Activated CD8-positive, alpha-beta T cell treated with anti-CD3 and anti-CD28 coated beads for 36 hours (primary cell): ENCODE measurements at places on chromosomes 1 and 21.
A peak's percentile ranks its signal among the peaks of the same experiment; 100 is the strongest.

GRCh38 chr1:60388092-60388987 lies 314.8 kb upstream of the C1orf87 start:
- no peak for DNase-seq

DNA sequence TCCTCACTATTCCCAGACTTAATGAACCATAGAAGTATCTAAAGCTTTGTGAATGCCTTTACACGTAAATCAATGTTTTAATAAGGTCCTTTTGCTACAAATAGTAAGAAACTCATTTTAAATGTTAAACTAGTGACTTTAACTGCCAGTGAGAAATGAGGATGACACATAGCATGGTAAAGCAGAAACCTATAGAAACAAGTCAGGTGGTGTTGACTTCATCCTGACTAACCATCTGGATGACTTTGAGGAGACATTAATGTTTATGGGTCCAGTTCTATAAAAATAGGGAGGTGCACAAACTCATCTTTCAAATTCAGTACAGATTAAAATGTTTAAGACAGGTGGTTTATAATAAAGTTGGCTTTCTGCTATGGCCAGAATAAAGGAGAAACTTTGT lies 85.4 kb downstream of the COLGALT2 start:
- DNase-seq = no peak

GRCh38 chr1:33322870-33323585 lies 2.1 kb upstream of the A3GALT2 start:
- no peak for DNase-seq

- peak; percentile 53 for DNase-seq
Measured at GRCh38 chr21:46661211-46661625, 25.7 kb downstream of the PRMT2 start.

- DNase-seq = no peak
Measured at GRCh38 chr1:100710906-100711682, 8.4 kb upstream of the VCAM1 start.

DNA sequence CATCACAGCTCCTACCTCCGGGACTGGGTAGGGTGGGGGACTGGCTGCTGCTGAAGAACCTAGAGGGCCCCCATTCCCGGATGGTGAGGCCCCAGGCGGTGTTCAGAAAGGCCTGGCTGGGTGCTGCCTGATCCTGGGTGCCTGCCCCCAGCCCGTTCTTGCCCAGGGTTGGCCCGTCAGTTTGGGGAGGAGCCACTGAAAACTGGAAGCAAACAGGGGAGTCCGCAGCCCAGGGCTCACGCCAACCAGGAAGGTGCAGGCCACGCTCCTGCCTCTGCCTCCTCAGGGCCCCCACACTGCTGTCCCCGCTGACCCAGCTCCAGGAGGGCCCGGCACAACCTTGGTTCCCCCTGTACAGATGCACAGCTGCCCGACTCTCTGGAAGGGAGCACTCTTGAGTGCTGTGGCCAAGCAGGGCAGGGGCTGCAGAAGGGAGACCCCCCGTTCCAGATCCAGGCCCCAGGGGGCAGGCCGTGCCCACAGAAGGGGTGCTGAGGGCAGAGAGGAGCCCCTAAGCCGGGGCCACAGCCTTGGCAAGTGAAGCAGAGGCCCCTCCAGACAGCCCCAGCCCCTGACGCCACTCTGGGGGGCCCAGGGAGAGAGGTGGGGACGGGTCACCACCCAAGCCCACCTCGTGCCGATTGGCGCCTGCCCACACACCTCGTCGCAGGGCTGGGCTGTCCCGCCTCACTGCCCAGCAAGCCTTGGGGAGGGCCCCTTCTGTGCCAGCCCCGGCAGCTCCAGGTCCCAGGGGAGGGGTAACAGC lies 5.5 kb downstream of the C1QTNF12 start:
- no peak for DNase-seq

DNA sequence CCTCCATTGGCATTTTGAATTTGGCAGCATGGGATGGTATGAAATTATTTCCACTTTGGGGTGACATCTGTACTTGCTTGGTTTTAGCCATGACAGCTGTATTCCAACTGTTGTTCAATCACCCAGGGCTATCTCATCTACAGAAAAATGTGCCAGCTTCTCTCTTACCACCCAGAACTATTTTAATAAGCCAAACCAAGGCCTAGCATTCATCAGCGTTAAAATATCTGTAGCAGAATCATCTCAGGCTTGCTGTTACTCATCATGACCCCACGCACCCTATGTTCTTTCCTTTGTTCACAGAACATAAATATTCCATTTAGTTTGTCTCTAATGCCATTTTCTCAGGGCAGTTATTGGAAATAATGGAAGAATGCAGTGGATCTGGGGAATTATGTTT lies 49.8 kb downstream of the GIPC2 start:
- no peak for DNase-seq

DNA sequence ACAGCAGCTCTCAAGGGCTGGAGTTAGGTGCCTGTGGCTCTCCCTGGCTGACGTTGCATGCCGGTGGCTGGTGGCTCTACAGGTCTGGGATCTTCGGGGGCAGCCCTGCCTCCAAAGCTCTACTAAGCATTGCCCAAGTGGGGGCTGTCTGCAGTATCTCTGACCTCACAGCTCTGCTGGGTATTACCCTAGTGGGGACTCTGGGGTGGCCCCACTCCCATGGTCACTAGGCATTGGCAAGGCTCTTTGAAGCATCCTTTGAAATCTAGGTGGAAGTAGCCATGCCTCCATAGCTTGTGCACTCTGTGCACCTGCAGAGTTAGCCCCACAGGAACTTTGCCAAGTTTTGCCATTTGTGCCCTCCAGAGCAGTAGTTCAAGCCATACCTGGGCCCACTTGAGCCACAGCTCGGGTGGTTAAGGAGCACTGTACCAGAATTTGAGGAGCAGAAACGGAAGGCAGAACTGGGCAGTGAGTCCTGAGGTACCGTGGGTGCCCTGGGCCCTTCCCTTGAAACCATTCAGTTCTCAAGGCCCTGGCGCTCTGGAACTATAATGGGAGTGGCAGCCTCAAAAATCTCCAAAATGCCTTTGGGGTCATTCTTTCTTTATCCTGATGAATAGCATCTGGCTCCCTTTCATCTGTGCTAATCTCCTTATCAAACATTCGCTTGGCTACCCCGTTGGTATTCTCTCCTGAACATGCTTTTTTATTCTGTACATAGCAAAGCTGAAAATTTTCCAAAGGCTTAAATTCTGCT lies 15.4 kb downstream of the GJA4 start:
- DNase-seq = no peak

DNA sequence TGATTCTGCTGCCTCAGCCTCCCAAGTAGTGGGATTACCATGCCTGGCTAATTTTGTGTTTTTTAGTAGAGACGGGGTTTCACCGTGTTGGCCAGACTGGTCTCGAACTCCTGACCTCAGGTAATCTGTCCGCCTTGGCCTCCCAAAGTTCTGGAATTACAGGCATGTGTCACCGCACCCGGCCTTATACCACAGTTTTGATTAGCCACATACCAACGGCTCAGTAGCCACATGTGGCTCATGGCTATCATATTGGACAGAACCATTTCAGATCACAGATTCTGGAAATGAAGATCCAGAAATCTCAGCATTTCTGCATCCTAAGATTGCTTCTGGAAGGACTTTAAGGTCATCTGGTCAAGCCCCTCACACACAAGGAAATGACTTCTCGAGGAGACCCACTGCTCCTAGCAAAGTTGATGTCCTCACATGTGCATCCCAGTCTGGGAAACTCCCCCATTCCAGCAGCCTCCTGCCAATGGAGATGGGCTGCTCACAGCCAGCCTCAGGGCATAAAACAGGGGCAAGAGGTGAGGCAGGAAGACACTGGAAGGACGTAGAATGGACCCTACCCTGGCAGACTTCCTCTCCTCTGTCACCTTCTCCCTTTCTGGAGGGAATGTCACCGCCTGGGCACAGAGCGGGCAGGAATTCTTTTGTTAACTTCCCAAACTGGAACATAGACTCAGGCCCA lies 17.5 kb upstream of the CITED4 start:
- DNase-seq = no peak

DNA sequence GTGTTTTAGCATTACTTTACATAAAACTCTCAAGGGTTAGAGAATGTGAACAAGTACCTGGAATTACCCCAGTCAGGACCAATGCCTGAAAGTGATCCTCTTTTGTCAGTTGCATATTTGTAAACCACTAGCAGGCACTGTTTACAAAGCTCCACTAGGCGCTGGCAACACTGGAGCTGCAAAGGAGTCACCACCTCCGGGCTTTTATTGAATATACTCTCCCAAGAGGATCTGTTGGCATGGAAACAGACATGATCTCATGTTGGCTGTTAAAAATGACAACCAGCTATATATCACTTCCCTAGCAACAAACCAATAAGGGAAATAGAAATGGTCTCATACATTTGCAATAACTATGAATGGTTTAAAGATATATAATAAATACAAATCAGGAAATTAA lies 116.0 kb downstream of the TTLL7 start:
- DNase-seq = no peak

DNA sequence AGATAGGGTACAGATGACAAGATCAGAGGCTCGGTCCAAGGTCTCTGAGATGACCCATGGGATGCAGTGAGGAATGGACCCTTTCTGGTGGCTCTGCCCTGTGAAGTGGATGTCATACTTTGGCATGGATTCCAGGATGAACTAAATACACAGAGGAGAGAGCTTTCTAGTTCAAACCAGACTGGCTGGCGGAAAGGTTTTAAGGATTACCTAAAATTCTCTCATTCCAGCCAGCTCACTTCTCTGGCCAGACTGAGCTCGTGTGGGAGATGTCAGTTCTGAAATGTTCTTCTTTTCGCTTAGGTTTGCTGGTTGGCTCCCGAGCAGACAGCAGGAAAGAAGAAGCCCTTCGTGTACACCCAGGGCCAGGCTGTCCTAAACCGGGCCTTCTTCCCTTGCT lies 6.2 kb downstream of the RNPEP start:
- DNase-seq = no peak

DNA sequence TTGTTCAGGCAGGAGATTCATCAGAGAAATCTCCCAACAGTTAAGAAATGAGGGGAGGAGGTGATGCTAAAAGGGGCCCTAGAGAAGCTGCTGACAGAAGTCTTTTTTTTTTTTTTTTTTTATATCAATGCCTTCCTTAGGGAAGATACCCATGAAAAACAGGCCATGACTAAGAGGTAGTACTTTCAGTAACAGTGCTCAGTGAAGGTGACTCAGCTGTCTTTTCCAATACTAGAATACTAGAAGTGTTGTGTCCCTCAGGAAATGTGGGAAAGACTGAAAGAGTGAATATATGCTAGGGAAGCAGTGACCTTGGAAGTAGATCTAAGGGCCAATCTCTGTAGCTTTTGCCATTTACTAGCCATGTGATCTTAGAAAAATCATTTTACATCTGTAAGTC lies 52.4 kb upstream of the SLFNL1 start:
- no peak for DNase-seq

GRCh38 chr1:181551249-181551648 lies 67.9 kb downstream of the CACNA1E start:
- no peak for DNase-seq

DNA sequence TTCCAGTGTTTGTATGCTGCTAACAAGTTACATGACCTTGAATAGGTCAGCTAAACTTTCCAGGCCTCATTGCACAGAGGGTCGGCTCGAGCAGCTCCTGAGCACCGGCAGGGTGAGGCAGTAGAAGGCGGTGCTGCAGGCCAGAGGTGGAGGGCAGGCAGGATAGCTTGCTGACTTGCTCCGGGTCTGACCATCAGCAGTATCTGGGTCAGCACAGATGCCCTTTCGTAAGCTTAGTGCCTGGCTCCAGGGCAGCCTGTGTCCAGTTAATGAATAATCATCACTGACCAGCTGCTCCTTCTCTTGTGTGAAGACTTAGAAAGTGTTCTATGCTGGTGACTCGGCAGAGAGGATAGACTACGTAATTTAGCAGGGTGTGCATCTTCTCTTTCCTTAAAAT lies 6.9 kb downstream of the MAPKAPK2 start:
- no peak for DNase-seq

DNA sequence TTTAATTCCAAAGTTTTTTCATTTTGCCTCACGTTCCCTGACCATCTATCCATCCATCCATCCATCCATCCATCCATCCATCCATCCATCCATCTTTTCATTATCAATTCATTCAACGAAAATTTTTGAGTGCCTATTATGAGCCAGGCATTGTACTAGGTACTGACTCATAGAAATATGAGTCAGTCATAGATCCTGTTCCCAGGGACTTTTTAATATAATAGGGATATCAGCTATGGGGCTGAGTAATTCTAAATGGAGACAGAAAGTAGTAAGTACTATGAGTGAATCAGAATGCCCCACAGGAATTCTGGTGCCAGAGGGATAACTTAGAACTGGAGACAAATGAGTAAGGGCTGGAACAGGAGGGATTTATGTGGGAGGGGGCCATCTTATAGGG lies 49.8 kb upstream of the GNG12 start:
- no peak for DNase-seq

DNA sequence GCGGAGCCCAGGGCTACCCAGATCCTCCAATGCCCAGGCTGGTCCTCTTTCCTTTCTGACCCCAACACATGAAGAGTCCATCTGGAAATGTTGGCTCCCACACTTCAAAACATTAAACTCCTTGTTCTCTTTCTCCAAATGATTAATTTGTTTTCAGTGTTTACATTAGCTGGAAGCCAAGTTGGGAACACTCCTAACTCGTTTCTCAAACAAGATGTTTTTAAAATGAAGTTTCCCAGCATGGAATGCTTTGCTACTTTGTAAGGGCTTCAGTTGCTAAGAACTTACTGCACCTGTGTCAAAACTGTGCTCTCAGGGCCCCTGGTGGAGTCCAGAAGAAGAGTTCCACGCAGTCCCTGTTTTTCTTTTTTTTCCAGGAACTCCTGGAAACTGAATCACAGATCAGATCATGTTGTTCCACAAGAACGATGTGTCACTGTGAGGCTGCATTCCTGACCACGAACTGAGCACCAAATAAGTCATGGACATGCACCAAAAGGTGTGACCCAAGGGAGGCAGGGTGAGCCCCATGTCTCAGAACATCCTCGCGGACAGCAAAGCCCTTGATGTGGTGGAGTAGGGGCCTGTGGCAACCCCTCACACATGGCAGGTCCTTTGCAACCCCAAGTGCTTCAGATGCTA lies 257.3 kb downstream of the KCNJ6 start:
- peak; percentile 3 for DNase-seq

GRCh38 chr1:93123201-93123783 lies 44.2 kb downstream of the MTF2 start:
- no peak for DNase-seq
